Activated CD4-positive, alpha-beta T cell treated with anti-CD3 and anti-CD28 coated beads for 24 hours (primary cell): ENCODE measurements at places on chromosomes 12 and 14.

- DNase-seq: no peak
These were observed 414 bp downstream of the UNC79 start for GRCh38 chr14:93431036-93431670.

DNA sequence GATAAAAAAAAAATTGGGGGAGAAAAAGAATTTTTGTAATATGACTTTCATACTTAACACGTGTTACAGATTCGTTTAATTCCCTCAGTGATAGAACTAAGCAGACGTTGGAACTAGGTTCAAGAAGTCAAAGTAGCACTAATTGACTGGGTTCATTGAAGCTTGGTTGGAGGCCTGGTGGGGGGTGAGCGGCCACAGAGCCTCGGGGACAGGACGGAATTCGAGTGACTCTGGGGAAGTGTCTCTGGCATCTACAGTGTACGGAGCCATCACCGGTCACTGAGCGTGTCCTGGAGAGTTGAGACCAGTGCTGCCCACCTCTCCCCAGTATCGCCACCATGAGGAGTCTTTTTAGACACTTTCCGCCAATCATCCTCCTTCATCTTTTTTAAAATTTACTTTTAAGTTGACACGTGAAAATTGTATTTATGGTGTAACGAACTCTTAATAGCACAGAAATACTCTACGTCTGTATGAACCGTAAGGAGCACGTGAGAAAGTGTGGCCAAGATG is 1.3 kb downstream of the ZFYVE21 start:
- DNase-seq: no peak

DNA sequence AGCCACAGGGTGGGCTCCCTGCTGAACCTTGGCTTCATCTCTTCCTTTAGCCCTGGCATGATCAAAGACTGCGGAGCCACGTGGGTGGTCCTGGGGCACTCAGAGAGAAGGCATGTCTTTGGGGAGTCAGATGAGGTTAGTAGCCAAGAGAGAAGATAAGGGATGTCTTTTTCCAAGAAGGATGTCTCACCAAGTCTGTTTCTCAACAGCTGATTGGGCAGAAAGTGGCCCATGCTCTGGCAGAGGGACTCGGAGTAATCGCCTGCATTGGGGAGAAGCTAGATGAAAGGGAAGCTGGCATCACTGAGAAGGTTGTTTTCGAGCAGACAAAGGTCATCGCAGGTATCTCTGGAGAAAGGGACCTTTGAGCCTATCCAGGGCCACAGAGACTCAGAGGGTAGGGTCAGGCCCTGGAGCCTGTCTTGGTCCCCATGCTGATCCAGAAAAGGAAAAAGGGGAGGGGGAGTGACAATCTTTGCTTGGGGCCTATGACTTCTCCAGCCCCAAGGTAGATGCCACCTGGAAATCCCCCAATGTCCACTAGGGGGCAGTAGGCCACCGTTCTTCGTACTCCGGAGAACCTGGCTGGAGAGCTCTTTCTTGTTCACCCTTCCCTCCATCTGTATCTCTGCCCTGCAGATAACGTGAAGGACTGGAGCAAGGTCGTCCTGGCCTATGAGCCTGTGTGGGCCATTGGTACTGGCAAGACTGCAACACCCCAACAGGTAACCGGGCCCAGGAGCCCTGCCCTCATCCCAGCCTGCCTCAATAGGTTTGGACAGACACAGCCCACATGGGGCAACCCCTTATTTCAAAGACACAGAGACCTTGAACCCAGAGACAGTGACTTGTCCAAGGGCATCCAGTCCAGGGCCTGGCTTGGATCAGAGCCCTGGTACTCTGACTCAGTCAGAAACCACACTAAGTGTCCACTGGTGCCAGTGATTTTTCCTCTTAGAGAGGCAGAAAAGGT is 2.0 kb downstream of the TPI1 start:
- peak; percentile 81 for DNase-seq

DNA sequence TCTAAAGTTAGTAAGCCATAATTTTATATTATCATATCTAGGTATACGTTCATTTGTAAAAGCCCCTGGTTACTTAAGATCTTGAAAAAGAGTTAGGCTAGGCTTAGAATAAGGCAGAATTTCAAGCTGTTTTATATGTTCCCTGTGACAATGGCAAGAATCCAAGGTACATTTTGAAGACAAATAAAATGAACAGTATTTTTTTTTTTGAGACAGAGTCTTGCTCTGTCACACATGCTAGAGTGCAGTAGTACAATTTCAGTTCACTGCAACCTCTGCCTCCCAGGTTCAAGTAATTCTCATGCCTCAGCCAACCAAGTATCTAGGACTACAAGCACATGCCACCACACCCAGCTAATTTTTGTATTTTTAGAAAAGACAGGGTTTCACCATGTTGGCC is 139.2 kb downstream of the DUSP6 start:
- DNase-seq: no peak
